NCI-H510A treated with DMSO at 0.1 percent for 48 hours (cell line): ENCODE measurements at places on chromosomes 3 and 15.

DNA sequence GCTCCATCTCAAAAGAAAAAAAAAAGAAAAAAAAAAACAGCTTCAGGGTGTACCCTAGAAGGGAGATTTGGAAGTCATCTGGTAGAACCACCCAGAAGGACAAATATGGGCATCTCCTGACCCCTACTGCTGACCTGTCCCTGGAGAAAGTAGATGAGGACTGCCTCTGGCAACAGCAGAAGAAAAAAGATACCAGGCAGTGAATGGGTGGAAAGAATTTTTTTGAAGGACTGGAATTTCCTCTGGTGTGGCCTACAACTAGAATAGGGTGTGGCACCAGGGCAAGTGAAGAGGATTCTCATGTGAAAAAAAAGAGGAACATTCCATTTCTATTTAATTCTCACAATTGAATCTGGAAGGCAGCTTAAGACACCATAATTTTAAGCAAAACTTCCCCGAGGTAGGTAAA is 3.1 kb downstream of the ANXA2 start:
- no peak for DNase-seq

DNA sequence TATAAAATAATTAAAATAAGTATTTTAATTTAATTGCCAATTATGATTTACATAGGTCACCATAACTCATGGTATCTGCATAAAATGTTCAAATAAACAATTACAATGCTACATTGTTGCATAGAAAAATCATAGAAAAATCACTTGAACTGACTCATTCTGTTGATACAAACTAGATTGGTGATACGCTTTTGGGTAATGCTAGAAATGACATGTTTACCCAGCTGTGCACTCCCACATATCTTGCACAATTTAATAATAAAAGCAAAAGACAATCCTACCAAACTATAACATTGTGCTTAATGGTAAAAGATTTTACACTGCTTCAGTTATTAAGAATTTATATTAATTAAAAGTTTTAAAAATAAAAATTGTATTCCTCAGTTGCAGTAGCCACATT is 45.8 kb upstream of the FBXL22 start:
- no peak for DNase-seq

- DNase-seq, result no peak
Observed at GRCh38 chr3:144583871-144584270, 612.2 kb downstream of the DIPK2A start.

DNA sequence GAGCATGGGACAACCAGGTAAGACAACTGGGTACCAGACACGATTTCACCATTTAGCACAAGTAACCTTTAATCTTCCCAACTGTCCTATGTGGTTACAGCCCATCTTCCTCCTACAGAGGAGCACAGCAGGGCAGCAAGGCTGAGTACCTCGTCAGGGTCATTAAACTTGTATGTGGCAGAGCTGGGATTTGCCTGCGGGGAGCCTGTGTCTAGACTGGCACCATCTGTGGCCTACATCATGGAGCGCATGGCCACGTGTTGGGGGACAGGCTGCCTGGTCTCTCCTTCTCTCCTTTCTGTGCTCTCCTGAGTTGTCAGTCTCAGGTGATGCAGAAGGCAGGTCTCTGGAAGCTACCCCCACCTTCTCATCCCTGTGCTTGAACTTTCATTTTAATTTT is 32.2 kb downstream of the GOLGA6A start:
- DNase-seq, result peak; percentile 0

DNA sequence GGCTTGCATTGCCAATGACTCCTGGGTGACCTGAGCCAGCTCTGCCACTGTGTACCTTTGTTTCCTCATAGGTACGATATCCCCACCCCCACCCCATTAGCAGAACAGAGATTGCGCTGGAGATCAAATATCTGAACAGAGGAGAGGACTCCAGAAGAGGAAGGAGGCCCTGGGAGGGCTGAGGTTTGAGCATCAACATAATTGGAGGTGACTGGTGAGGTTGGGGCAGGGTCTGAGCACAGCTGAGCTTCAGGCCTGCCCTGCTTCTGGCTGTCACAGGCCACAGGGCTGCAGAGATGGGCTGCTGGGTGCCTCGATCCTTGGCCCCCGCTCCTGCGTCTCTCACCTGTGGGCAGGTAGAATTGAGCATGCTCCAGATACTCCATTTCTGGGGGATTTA is 21.3 kb upstream of the CACNA2D2 start:
- no peak for DNase-seq

- DNase-seq, result peak; percentile 0
Observed at GRCh38 chr3:137687181-137687879, 76.8 kb upstream of the SOX14 start.
